Fibroblast of skin of abdomen (primary cell): ENCODE measurements at places on chromosomes 1 and 21.

- peak; percentile 98 for DNase-seq
Observed at GRCh38 chr21:36429947-36430546, 44.9 kb downstream of the CHAF1B start.

GRCh38 chr1:200442537-200443156 lies 32.8 kb upstream of the ZNF281 start:
- no peak for DNase-seq

DNA sequence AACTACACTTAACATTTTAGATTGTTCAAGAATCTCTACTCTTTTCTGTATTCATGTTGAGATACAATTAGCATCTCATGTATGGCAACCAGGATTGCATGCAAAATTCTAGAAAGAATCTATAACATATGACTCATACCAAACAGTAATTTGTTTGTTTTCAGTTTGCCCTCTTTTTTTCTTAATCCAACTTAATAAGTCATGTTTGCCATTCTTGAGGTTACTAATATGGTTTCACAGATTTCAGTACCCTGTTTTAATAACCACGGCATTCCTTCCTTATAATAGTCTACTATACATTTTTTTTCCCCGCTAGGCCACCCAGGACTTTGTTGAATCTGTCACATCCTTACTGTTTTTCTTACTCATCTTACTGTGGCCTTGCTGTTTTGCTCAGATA lies 140.8 kb downstream of the FMN2 start:
- peak; percentile 85 for DNase-seq

DNA sequence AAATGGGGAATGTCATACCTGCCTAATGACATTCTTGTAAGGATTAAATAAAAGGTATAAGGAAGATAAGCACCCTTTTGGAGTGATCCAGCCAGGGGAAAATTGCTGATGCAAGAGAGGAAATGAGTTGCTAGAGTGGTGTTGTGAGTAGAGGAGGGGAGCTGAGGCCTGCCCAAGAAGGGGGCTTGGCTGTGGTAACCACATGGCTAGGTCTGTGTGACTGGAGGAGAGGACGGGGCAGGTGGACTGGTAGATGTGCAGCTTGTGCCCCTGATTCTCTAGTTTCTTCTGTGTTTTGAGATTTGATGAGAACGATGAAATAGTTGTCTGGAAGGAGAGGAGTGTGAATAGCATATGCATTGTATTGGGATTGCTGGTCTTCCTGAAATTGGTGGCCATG lies 6.6 kb downstream of the TXLNA start:
- no peak for DNase-seq

DNA sequence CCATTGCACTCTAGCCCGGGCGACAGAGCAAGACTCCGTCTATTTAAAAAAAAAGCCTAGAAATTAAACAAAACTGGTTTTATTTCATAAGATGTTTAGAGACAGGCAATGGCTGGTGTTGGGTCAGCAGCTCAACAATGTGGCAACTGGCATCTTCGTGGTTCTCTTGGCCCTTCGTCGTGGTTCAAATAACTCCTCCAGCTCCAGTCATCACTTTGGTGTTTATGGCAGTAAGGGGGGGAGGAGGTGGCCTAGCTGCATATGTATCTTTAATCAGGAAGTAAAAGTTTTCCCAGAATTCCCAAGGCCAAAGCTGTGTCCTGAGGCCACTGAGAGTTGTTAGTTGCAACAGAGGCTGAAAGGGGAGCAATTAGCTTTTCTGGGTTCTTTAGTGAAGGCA lies 13.0 kb upstream of the LTN1 start:
- peak; percentile 24 for DNase-seq

GRCh38 chr1:234065794-234066447 lies 161.4 kb downstream of the SLC35F3 start:
- DNase-seq, result peak; percentile 56

GRCh38 chr1:45563843-45564242 lies 13.2 kb downstream of the AKR1A1 start:
- DNase-seq, result no peak

GRCh38 chr1:215568299-215568692 lies 1.2 kb downstream of the KCTD3 start:
- peak; percentile 67 for DNase-seq

GRCh38 chr1:160451119-160451858 lies 50.9 kb downstream of the VANGL2 start:
- no peak for DNase-seq

- no peak for DNase-seq
Observed at GRCh38 chr1:92838519-92838918, 6.7 kb downstream of the RPL5 start.

DNA sequence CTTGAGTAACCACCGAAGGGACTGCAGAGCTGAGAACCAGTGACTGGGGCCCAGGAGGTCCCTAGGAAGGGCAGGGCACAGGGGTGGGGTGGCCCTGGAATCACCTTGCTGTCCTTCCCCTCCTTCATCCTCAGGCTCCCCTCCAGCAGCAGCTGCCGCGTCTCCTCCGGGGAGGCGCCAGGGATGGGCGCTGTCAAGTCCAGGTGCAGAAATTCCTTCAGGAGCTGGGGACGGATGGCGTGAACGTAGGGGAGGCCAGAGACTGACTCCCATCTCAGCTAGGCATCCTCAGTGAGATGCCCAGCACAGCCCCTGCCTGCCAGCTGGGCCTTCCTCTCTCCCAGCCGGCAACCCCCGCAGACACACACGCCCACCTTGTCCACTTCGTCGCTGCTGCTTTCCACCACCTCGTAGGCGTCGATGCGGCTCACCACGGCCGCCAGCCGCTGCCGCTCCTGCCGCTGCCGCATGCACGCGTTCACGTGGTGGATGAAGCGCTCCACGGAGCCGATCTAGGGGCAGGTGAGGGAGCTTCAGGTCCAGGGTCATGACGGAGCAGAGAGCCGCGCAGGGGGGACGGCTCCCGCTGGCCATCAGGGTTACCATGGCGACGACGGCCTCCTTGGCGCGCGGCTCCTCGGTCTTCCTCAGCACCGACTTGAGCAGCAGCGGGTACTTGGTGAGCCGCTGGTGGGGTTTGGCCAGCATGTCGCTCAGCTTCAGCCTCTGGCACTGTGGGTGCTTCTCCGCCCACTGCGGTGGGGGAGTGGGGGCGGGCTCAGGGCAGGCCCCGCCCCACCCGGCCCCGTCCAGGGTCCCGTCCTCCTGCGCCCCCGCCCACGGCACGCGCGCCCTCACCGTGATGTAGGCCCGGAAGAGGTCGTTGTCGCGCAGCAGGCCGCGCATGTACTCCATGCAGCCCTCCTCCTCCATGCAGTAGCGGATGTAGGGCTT lies 4.4 kb upstream of the TNFRSF25 start:
- DNase-seq, result no peak

DNA sequence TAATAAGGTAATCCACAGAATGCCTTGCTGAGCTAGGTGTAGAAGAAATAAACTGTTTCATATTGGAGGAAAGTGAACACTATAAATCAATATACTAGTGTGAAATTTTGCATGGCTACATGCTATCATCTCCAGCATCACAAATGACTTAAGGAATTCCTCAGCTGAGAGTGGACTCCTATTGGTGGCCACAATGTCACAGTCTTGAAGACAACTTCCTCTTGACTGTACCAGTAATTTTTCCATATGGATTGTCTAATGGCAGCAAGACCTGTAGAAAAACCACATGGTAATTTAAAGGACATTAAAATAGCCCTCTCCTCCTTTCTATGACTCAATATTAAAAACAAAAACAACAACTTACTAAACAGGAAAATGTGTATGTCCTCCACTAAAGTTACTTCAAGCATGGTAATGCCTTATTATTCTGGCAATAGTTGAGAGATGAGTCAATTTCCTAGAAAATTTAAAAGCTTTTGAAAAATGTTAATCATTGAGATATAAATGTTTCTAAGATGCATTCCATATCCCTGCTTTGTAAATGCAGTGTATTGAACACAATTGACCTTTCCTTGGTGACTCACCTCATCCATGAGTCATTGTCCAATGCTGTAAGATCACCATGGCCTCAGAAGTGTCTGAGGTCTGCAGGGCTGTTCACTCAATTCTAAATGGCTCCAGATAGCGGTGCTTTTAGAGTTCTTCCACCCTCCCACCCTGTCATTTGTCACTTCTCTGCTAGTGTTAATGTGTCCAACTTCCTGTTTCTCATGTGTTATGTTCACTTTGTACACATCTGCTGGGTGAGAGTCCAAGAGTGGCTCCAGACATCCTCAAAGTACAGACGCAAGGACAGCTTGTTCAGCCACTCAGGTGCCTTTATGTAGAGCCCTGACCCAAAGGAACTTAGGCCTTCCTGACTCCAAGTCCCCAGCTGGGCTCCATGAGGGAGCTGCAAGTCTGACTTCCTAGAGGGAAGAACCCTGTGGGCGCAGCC lies 32.8 kb upstream of the DNASE2B start:
- peak; percentile 97 for DNase-seq

- no peak for DNase-seq
Observed at GRCh38 chr1:39529901-39530535, 38.6 kb downstream of the BMP8A start.

- peak; percentile 99 for DNase-seq
Observed at GRCh38 chr1:68384321-68384813, 65.4 kb downstream of the RPE65 start.

GRCh38 chr1:103790172-103790571 lies 40.5 kb downstream of the AMY1C start:
- DNase-seq, result no peak

DNA sequence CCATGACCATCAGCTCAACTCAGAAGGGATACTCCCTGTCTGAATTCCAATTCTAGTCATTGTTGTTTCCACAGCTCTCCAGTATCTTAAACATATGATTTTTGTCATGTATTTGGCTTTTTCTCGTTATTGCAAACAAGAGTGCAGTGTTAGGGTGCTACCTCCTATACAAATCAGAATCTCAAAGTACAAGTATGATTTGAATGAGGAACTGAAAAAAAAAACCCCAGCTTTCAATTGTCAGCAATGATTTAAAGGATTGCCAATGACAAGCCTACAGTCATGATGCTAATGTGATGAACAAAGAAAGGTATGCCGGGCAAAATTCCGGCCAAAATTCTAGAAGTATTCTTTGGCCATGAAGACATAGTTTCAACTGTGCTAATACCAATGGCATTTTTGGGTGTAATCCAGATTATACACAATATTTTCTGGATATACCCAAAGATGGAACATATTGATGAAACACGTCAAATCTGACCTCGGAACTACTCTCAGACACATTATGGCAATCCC lies 14.9 kb downstream of the TMEM35B start:
- DNase-seq, result peak; percentile 36

GRCh38 chr1:217484871-217485270 lies 146.0 kb downstream of the GPATCH2 start:
- DNase-seq, result no peak

- DNase-seq, result no peak
Observed at GRCh38 chr1:202158810-202159533, 1.4 kb downstream of the PTPN7 start.

GRCh38 chr21:44596068-44596725 lies 3.9 kb upstream of the KRTAP10-6 start:
- DNase-seq, result no peak
